Activated T-helper 1 cell treated with anti-CD3 and anti-CD28 coated beads, Interleukin-12 subunit alpha, Interleukin-12 subunit beta, Interleukin-2, Interleukin-4 antibody, amounts not matched to agents 30 ng/mL and 10 ng/mL and 1 ng/mL, durations not matched to agents 14 hours and 24 hours and 36 hours (primary cell): ENCODE measurements at places on chromosomes 16 and 17. TPM values are rescaled to one million over a fixed set of nuclear protein-coding genes. Genes with fewer than 3 reads are reported as not detected.

The CLDN6 gene
- not detected in 2 replicates for total RNA-seq

- no peak overlapping the region for H3K27ac ChIP-seq
- H3K27me3 ChIP-seq: no peaks in the 10 kb centered on the region
- no peaks in the 10 kb centered on the region for H3K36me3 ChIP-seq
- H3K4me3 ChIP-seq: no peak overlapping the region
- no peak for DNase-seq
These were observed 48.5 kb downstream of the CBFA2T3 start for GRCh38 chr16:88928405-88929090.

DNA sequence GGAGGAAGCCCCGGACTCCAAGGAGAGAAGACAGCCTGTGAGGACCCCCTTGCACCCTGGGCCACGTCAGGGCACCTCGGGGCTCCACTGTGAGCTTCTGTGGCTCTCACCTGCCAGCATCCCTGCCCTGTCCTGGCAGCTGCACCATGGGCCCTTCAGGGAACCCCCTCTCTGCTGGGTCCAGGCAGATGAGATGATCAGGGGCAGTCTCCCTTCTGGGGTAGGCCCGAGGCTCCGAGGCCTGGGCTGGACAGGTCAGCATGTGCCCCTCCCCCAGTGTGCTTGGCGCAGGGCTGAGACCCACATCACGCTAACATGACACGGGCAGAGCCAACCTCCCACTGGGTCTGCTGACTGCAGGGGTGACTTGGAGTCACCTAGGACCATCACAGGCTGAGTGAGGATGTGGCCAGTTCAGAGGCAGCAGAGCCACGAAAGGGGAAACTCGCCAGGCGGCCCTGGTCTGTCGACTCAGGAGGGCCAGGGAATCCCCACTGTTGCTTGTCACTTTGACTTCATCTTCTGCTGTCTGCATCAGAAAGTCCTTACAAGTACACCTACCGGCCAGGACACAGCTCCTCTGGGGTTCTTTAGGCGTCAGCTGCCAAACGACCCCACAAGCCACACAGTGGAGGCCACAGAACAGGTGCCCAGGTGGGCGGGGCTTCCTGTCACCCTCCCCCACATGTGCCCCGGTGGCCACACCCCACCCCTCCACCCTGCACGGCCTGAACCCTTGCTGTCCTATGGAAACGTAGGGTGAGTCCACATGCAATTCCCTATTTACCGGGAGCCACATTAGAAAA lies 2.2 kb downstream of the GALNS start:
- no peaks in the 10 kb centered on the region for H3K27me3 ChIP-seq
- H3K36me3 ChIP-seq: peaks cover 2% of the 10 kb centered on the region
- peak overlapping the region; percentile 84 for H3K4me3 ChIP-seq

DNA sequence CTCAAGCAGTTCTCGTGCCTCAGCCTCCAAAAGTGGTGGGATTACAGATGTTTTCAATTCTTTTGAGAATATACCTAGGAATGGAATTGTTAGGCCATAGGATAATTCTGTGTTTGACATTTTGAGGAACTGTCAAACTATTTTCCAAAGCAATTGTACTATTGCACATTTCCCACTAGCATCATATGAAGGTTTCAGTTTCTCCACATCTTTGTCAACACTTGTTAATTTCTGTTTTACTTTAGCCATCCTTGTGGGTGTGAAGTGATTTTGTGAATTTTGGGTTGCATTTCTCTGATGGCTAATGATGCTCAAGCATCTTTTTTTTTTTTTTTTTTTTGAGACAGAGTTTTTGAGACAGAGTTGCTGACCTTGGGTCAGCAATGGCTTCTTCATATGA lies 6.2 kb downstream of the NT5M start:
- H3K4me1 ChIP-seq: peaks cover 21% of the 10 kb centered on the region
- H3K27me3 ChIP-seq: no peaks in the 10 kb centered on the region

DNA sequence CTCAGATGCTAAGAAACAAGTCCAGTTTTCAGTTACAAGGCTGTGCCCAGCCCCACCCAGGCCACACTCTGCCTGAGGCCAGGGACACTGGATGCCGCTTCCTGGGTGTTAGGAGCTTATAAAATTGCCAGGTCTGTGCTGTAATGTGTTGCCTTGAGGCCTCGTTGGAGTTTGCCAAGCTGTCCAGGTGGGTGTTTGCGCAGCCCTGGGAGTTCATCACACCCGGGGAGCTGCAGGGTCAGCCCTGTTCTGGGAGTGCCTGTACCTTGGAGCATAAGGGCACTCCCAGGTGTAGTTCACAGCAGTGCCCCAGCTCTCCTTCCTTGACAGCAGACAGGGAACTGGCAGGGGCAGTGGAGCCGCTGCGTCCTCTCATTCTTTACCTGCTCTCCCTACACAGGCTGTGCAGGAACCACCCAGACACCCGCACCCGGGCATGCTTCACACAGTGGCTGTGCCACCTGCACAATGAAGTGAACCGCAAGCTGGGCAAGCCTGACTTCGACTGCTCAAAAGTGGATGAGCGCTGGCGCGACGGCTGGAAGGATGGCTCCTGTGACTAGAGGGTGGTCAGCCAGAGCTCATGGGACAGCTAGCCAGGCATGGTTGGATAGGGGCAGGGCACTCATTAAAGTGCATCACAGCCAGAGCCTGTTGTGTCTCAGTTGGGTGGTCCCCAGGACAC lies 1.6 kb downstream of the GFER start:
- peaks cover 32% of the 10 kb centered on the region for H3K27me3 ChIP-seq
- H3K4me1 ChIP-seq: peaks cover 8% of the 10 kb centered on the region
- peak overlapping the region; percentile 84 for H3K4me3 ChIP-seq
- peaks cover 14% of the 10 kb centered on the region for H3K36me3 ChIP-seq
- H3K27ac ChIP-seq: no peak overlapping the region
